ENCODE measurements at places on chromosomes 3 and 15.

DNA sequence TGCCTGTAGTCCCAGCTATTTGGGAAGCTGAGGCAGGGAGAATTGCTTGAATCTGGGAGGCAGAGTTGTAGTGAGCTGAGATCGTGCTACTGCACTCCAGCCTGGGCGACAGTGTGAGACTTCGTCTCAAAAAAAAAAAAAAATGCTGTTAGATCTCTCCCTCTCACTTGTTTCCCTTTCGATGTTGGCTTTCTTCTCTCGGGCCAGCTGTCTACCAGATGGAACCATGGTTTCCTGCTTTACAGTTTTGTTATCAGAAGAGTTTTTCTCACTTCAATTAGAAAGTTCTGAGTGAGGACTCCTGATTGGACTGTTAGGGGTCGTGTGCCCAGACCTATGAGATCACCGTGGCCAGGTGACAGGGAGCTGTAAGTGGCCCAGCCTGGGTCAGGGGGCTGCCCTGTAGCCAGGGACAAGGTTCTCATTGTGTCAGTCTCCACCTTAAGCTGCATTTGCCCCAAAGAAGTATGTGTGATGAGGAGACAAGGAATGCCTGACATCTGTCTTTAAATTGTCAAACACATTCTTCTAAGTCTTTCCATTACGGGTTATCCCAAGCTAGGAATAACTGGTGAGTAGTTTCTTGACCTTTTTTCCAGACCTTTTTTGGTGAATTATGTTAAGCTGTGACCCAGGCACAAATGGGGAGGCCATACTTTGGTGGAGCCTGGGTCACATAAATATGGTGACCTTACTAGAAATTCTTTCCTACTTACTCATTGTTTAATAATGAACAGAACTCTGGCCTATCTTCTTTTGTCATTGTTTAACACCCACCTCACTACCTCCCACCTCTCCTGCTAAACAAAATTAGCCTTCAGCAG, 25.2 kb downstream of the SNAPC5 start:
- DNase-seq: no peak

DNA sequence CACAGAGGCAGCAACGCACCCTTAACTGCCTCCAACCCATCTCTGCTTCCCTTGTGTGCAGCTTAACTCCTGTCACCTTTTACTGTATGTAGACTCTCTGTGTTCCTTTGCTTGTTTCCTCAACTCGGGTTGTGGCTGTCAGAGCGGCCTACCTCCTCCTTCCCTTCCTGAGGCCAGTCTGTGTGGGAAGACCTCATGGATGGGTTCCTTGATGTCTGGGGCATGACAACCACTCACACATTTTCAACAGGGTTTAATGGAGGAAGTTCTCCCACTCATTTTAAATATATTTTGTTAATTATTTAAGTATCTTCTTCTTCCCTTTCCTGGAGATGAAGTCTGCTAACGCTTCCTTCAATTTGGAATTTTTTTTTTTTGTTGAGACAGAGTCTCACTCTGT, 1.8 kb upstream of the CSPG5 start:
- no peak for DNase-seq

GRCh38 chr3:197855571-197855970, 64.5 kb downstream of the LRCH3 start:
- DNase-seq: no peak

DNA sequence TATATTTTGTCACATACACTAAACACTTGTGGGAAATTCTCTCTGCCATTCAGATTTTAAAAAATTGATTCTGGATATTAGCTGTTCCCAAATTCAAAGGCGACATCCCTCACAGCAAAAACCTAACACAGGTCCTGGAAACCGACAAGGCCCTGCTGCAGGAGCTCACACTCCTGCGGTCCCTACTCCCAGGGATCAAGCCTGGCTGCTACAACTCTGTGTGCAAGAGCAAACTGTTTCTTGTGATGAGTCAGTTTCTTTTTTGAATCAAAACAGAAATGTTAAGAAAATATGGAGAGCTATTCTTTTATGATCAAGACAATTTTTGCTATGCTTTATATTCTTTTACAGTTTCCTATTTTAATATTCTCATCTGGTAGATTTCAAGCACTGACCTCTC, 51.0 kb upstream of the TJP1 start:
- no peak for DNase-seq

DNA sequence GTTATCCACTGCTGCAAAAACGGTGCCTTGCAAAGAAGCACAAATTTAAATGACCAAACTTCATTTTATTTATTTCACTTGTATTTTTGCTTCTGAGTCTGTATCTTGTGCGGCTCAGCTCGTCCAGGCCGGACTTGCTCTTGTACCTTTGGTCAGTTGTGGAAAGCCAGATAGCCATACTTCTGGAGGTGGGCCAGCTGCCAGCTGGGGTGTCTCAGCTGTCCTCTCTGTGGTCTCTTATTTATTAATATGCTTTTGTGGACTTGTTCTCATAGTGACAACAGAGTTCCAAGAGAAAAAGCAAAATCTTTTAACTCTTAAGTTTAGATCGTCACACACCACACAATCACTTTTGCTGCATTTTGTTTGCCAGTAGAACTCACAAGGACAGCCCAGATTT, 87.7 kb downstream of the IL1RAP start:
- no peak for DNase-seq
